ENCODE measurements at places on chromosomes 13 and 19.
A peak's percentile ranks its signal among the peaks of the same experiment; 100 is the strongest.

DNA sequence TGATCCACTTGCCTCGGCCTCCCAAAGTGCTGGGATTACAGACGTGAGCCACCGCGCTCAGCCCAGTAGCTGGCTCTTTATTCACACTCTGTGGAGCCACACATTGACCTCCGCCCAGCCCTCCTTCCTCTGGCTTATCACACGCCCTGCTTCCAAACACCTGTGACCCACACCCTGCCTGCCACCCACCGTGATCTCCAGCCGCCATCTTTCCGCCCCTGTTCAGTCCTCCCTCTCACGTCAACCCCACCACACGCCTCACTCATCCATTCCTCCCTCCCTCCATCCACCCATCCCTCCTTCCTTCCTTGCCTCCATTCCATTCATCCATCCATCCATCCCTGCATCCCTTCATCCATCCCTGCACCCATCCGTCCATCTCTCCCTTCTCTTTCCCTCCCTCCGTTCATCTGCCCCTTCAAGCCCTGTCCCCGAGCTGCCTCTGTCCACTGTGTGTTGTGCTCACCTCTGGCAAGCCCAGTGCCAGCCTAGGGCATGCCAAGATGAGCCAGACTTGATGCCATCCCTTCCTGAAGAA is 17.6 kb downstream of the ZNF296 start:
- no peak overlapping the region for H3K4me3 ChIP-seq
- peaks cover 24% of the 10 kb centered on the region for H3K36me3 ChIP-seq
- no peak for DNase-seq
- no peaks in the 10 kb centered on the region for H3K27me3 ChIP-seq
- H3K27ac ChIP-seq: peak overlapping the region; percentile 61

- peaks cover 58% of the 10 kb centered on the region for H3K4me1 ChIP-seq
- peak; percentile 60 for DNase-seq
- H3K4me3 ChIP-seq: peak overlapping the region; percentile 0
- H3K36me3 ChIP-seq: peaks cover 33% of the 10 kb centered on the region
These were observed 7.8 kb downstream of the ACTN4 start for GRCh38 chr19:38655148-38655824.

DNA sequence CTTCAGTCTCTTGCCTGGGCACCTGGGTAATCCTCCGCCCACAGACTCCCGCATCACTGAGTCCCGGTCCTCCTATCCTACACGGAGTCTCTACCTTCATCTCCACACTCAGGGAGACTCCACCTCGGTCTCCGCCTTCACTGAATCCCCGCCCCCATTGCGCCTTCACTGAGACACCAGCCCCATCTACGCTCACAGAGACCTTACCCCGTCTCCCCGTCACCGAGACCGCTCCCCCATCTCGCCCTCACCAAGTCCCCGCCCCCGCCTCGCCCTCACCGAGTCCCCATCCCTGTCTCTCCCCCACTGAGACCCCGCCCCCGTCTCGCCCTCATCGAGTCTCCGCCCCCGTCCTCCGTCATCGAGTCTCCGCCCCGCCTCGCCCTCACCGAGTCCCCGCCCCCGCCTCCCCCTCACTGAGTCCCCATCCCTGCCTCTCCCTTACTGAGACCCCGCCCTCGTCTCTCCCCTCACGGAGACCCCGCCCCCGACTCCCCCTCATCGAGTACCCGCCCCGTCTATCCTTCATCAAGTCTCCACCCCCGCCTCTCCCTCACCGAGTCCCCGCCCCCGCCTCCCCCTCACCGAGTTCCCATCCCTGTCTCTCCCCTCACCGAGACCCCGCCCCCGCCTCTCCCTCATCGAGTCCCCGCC is 23.1 kb upstream of the ZNF846 start:
- H3K36me3 ChIP-seq: peaks cover 6% of the 10 kb centered on the region
- peak; percentile 89 for DNase-seq
- H3K27me3 ChIP-seq: no peaks in the 10 kb centered on the region
- H3K4me3 ChIP-seq: peak overlapping the region; percentile 91

DNA sequence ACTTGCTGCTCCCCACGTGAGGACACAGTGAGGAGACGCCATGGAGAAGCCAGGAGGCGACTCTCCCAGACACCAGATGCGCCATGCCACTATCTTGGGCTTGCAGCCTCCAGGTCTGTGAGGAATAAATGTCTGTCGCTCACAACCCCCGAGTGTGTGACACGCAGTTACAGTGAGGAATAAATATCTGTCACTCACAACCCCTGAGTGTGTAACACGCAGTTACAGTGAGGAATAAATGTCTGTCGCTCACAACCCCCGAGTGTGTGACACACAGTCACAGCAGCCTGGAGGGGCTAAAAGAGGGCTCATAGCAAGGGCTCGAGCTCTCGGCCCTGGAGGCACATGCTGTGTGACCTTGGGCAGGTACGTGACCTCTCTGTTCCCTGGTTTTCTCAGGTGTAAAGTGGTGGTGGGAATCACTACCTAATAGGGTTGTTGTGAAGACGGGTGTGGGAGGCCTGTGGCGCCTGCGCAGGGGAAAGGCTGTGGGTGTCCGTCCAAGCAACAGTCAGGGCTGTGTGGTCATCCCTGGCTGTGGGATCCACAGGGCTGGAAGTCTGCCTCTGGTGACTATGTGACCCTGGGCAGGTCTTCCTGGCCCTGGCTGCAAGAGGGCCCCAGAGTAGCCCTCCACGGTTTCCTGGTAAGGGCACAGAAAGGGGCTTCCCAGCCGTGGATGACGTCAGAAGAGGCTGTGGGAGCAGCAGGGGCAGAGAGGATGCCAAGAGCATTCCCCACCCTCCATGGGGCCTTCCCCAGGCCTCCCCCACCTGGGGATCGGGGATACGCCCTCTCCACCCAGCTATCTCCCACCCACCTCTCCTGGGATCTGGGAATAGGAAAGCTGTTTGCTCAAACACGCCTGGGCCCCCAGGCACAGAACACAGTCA is 77.7 kb downstream of the C1QTNF9 start:
- no peak overlapping the region for H3K4me3 ChIP-seq
- DNase-seq: no peak
- H3K27ac ChIP-seq: no peak overlapping the region
